ENCODE measurements at places on chromosomes 1 and 21. TPM values are rescaled to one million over a fixed set of nuclear protein-coding genes. Genes with fewer than 3 reads are reported as not detected.

Gene KRTAP10-9
- not detected for total RNA-seq

Gene HFM1
- 0.07 TPM for total RNA-seq

Gene SUSD4
- 0.67 TPM for total RNA-seq

Gene OR2M3
- not detected for total RNA-seq

Gene S100A7A
- not detected for total RNA-seq
